ENCODE measurements at places on chromosomes 5 and 9.
A peak's percentile ranks its signal among the peaks of the same experiment; 100 is the strongest.

- no peak for DNase-seq
Observed at GRCh38 chr9:91090130-91090410, 271.6 kb downstream of the AUH start.

GRCh38 chr9:121896545-121896943 lies 196.6 kb downstream of the TTLL11 start:
- DNase-seq = no peak

DNA sequence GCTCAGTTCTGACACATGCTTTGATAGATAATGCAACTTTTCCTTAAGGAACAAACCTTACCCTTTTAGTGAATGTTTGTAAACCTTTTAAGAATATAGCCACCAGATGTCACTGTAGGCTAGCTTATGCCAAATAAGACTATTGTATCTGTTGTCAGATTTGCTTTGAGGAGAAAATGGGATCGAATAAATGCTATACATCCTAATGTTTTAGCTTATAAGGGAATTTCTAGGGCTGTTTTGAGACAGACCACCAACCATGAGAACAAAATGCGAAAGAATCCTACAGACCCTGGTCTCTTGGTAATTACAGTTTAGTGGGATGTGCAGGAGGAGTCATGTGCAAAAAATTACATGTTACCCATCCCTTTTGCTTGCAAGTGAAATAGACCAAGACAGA lies 127.6 kb upstream of the NMUR2 start:
- DNase-seq = no peak

DNA sequence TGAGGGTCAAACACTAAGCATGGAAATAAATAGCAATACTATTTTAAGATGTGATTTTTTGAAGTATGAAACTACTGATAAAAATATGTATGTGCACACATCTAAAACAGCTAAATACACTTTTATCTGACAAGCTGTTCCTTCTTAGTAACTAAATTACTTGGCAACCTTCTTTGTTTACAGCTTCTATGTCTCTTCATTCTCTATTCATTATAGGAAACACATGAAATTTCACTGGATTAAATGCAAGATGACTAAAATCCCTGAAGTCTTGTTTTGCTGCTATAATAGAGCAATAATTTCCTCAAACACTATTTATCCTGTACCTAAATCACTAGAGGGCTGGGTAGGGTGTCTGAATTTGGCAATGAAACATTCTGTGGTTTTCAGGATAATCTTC lies 11.7 kb downstream of the RICTOR start:
- no peak for DNase-seq

- no peak for DNase-seq
Observed at GRCh38 chr9:131631306-131631705, 86.0 kb downstream of the PRRT1B start.

DNA sequence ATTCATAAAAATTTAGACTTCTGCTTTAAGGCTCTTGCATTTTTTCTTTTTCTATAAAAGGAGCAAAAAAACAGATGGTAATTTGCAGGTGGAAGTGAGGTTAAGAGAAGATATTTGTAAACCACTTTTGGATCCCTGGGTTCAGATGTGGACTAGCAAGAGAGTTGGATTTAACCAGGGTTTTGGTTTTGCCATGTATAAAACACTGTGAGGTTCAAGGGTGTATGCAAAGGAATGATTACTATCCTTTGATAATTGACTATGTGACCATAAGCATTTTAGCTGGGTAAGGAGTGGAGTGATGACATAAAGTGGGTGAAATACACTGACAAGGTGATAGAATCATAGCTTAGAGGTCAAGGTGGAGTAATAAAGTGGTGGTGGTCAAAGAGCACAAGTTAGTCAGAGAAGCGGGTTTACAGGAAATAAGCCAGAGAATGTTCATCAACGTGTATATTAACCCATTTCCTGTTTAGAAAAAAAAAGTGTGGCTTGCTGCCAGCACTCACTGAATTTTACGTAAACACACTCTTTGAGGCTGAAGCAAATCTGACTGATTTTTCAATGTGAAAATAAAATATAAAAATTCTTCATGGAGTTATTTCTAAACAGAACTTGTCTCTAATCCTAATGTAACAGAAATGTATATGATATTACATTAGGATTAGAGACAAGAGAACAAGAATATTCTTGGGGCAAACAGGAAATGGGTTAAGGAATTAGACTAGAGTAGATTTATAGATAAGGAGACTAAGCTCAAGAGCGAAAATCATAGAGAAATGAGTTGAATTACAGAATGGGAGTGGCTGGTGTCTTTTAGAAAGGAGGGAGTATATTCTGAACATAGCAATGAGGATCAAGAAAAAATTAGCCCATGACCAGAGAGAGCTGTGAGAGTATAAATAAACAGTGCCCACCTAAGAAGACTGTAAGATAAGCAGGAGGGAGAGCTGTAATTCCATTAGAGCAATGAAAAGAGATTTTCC lies 74.5 kb downstream of the CDKN2A start:
- peak; percentile 2 for DNase-seq

GRCh38 chr9:22332202-22332601 lies 114.4 kb upstream of the DMRTA1 start:
- no peak for DNase-seq

DNA sequence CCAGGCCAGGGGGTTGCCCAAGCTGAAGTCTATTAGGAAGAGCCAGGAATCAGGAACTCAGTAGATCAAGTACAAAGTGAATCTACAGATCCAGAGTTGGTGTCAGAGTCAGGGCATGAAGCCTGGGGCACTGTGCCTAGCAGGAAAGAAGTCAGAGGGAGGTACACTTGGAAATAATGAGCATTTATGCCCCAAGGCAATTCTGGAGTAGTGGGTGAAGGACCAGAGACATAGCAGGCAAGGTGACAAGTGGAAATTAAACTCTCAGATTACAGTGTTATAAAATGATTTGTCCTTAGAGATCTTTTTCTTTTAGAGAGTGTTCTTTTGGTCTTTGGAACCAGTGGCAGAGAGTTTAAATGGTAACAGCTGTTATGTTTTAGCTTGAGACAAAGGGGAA lies 138.0 kb downstream of the ADAMTSL1 start:
- no peak for DNase-seq

GRCh38 chr5:80565330-80565729 lies 4.8 kb downstream of the ANKRD34B start:
- no peak for DNase-seq

GRCh38 chr5:149798466-149798865 lies 68.4 kb downstream of the PPARGC1B start:
- DNase-seq = no peak

DNA sequence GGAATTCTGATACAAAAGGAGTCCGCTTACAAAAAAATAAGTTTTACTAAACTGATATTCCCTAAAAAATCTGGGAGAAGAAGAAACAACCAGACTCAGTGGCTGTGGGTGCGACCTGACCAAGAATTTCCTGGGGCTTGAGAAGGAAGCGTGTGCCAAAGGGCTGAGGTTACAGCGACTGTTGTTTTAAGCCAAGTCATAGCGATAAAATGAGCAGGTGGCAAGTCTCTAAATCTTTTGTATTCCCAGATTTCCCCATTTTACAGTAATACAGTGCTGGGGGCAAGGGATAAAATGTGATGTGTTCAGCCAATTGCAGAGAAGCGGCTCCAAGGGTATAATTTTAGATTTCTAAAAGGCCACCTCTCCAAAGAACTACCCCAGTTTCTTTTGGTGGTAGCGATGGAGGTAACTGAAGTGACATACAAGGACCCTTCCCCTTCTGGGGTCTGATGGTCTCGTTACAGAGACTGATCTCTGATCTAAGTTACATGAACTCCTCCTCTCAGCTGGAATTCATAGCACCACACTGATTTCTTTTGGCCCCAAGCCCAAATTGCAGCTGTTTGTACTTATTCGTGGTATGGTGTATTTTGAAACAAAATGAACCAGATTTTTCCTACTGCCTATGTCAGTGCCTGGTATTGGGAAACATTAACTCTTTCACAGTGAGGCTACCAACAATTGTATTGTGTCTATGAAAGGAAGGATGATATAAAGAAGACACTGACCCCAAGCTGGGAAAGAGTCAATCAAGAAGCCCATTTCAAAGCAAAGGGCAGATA lies 41.6 kb downstream of the LPAR1 start:
- DNase-seq = no peak

- no peak for DNase-seq
Observed at GRCh38 chr9:101162231-101162630, 133.7 kb downstream of the PLPPR1 start.

DNA sequence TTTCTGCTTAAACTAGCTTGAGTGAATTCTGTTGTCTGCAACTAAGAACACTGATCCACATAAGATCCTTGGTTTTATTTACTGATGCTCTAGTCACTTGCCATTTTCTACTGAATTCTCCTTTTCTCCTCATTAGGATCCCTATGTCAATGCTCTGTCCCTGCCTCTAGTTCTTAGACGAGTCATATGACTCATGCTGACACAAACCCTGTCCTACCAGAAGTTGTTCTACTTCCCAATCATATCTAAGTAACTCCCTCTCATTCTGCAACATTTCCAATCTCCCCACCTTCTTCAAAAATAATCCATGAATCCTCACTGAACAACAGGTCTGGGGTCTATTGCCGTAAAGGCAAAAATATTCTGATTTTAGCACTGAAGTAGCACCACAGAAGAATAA lies 47.1 kb upstream of the DMRT1 start:
- DNase-seq = no peak

GRCh38 chr9:133691626-133692363 lies 46.4 kb downstream of the SARDH start:
- DNase-seq = no peak

DNA sequence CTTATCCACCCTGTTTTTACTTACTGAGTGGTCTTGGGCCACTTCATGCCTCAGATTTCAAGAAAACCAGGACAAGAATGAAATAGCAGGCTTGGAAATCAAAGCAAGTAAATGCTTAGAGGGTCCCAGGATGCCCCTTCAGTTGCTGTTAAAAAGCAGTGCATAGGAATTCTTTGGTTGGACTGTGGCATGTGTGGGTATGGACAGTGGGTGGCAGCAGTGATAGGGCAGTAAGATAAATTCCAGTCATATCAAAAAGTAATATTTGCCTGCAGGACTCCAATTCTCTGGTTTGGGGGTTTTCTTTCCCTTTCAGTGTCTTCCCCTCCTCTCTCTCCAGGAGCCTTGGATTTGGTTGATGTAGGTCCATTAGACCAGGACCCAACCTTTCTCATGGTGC lies 306.7 kb upstream of the CLINT1 start:
- DNase-seq = no peak

- DNase-seq = no peak
Observed at GRCh38 chr5:116492016-116492623, 82.5 kb downstream of the SEMA6A start.

- DNase-seq = no peak
Observed at GRCh38 chr5:106080535-106080934, 1590.2 kb downstream of the EFNA5 start.

GRCh38 chr5:68778484-68778883 lies 315.3 kb upstream of the SLC30A5 start:
- DNase-seq = no peak

DNA sequence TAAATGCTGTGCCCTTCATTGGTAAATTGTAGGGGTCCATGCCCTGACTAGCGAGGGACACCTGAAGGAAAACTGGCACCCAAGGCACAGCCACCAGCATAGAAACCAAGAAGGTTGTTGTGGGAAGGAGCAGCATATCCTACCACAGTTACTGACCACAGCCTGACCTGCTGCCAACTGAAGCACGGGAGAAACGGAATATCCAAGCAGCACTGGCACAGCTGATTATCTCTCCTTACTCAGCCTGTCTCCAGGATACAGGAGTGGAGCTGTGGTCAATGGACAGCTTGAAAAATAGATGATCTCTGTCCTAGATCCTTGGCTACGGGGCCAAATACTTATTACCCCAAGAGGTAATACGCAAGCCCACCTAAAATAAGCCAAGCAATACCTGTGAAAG lies 164.5 kb downstream of the ATPSCKMT start:
- no peak for DNase-seq

- peak; percentile 62 for DNase-seq
Observed at GRCh38 chr5:178234750-178235587, 2.4 kb upstream of the PHYKPL start.

DNA sequence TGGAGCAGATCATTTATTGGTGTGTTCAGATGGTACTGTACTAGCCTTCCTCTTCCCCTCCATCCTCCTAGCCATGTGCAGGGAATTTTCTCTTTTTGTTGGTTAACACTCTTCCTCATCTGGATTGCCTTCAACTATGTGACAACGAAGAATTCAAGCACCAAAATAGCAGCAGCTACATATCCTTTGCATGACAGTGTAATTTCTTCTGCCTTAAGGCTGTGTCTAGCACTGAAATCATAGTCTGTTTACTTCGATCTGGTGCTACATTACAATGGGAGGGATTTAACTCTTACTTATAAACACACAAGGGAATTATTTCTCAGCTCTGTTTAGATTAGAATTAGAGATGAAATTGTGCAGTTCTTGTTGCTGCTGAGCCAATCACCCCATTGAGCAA lies 260.4 kb downstream of the ARL15 start:
- DNase-seq = no peak

- DNase-seq = peak; percentile 63
Observed at GRCh38 chr9:129783516-129784361, 19.2 kb upstream of the TOR1B start.

GRCh38 chr5:144438237-144438636 lies 267.6 kb downstream of the KCTD16 start:
- no peak for DNase-seq

- DNase-seq = no peak
Observed at GRCh38 chr5:58265246-58265930, 194.5 kb downstream of the PLK2 start.

DNA sequence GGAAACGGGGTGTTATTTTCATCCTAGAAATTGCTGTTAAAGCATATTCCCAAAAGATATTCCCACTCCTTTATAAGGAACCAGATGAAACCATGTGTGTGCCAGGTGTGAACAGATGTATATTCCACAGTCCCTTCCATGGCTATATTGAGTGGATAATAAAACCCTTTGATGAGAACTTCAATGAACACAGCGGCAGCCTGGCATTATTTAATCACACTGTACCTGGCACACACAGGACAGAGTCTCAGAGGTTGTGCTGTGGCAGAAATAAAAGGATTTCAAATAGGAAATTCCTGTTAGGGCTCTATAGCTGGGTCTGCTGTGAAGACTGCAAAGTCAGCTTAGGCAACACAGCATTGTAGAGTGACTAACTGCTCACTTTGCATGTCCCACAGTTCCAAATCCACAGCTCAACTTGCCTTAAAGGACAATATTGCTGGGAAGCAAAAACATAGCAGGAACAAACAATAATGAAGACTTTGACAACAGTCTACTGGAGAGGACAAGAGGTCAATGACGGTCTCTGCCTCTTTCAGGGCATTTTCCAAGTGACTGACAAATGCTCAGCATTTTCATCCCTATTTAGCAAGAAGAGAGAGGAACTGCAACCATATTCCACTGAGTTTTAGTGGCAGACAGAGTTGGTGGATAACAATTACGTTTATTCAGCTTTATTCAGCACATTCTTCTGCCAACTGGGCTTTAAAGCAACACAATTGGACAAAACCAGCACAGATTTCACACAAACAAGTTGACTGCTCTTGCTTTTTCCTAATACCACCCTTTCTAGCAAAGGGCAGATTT lies 255.7 kb upstream of the RGMB start:
- DNase-seq = no peak

- DNase-seq = no peak
Observed at GRCh38 chr5:133635051-133635450, 22.7 kb upstream of the FSTL4 start.

GRCh38 chr9:101569741-101570501 lies 24.8 kb downstream of the PPP3R2 start:
- DNase-seq = no peak
